Urinary bladder (tissue), 4 donors: ENCODE measurements at places on chromosomes 7 and 10.

DNA sequence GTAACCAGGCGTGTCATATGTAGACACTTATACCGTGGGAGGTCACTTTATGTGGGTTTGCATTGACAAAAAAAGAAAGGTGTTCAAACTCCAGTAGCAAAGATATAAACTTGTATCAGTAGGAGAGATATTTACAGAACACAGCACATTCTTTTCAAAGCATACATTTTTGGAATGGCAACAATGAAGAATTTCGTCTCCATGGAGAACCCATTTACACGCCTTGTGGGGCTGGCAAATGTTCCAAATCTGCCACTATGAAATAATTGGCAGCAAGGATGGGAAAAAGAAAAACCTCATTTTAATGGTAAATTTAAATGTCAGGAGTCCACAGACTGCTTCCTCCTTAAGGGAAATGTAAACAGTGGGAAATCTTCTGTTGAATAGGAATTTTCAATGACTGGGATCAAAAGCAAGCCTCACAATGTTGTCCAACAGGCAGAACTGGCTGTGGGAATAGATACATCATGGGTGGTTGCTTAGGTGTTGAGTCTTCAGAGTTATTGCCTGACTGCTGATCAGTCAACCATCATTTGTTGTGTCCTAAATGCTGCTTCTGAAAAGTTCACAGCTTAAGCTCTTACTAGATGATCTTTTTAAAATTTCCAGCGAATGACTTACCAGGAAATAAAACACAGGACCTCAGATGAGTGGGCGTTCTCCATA is 256.6 kb upstream of the SEMA3C start:
- no peak for DNase-seq

- no peak for DNase-seq
Observed at GRCh38 chr7:92584953-92585352, 5.2 kb downstream of the FAM133B start.

DNA sequence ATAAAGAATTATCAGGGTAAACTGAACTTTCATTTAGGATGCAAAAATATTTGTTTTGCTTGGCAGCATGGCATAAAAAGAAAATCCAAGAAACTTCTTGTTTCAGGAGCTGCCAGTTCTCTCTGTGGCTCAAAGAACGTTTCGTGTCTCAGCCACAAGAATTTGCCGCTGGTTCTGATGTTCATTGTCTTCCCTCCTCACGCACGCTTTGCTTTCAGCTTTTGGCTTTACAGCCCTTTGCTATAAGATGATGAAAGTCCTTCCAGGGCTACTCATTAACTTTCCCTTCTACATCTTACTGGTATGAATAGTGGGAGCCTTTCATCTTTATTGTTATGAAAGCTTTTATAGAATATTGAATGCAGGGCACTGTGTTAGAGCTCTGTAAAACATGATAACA is 124.7 kb downstream of the BICC1 start:
- no peak for DNase-seq

- peak; percentile 86 for DNase-seq
Observed at GRCh38 chr7:149873074-149873969, at the start of gene ATP6V0E2. Gene ATP6V0E2, plus strand, starts transcription at chr7:149873969. Its CDS starts 97 bp downstream, at chr7:149874066.

DNA sequence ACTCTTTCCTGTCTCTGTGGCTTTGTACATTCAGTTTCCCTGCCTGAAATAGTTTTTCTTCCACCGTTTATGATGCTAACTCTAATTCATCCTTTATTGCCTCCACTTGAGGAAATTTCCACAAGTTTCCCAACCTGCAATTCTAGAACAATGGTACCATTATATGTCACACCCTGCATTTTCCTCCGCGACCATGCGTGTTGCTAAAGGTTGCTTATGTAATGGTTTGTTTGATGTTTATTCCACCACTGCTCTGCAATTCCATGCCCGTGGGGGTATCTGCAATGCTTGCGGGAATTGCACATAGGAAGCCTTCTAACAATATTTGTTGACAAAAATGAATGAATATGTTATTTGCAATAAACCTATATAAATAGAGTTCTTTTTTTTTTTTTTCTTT is 69.5 kb upstream of the ST8SIA6 start:
- DNase-seq = no peak

GRCh38 chr10:96890172-96890513 is 58.0 kb downstream of the LCOR start:
- DNase-seq = no peak

GRCh38 chr10:17225808-17226207 is 2.2 kb upstream of the VIM start:
- DNase-seq = no peak

- DNase-seq = no peak
Observed at GRCh38 chr7:6375348-6376101, 72.2 kb downstream of the DAGLB start.

DNA sequence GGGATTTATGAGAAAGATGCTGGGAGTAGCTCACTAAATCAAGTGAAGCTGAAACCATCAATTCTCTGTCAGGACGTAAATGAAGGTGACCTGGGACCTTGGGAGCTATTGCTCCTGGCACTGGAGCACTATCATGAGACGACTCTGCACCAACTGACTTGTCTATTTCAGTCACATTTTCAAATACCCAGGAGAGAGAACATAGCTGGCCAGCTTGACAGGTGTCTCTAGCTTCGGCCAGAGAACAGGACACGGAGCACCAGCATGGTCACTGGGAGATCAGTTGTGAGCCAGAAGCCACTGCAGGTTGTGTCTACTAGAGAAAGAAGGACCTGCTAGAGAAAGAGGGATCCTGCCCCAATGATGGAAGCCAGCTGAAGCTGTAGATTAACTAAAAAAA is 17.4 kb upstream of the ATOH7 start:
- no peak for DNase-seq

GRCh38 chr10:100972115-100972903 is 3.0 kb downstream of the SEMA4G start:
- no peak for DNase-seq

GRCh38 chr10:77566236-77566635 is 71.4 kb downstream of the KCNMA1 start:
- DNase-seq = no peak

DNA sequence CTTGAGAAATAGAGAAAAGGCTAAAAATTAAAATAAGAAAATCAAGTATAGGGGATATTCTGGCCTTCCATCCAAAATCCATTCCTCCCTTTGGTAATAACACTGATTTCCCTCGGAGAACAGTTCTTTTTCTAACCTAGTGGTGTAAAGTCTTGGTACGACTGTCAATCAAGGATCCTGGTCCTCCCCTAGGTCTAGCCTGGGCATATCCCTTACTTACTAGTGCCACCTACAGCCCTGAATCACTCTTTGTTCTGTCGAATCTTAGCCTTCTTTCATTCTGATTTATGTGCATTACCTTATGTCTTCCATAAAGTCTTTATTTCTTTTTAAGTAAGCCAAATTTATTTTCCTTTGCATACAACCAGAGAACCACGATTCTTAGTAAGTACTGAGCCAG is 298.7 kb upstream of the LRRTM3 start:
- DNase-seq = no peak

- DNase-seq = no peak
Observed at GRCh38 chr7:81231301-81231838, 312.5 kb upstream of the SEMA3C start.

- DNase-seq = no peak
Observed at GRCh38 chr7:104793066-104793465, 220.9 kb upstream of the KMT2E start.

GRCh38 chr10:104321725-104322415 is 16.4 kb downstream of the ITPRIP start:
- no peak for DNase-seq

GRCh38 chr10:33698033-33698432 is 363.6 kb upstream of the NRP1 start:
- DNase-seq = no peak
